ENCODE measurements at places on chromosomes 13 and 19.

- DNase-seq, result no peak
Measured at GRCh38 chr13:40342461-40342860, 324.0 kb downstream of the FOXO1 start.

- no peak for DNase-seq
Measured at GRCh38 chr13:48132961-48133360, 38.1 kb upstream of the MED4 start.

DNA sequence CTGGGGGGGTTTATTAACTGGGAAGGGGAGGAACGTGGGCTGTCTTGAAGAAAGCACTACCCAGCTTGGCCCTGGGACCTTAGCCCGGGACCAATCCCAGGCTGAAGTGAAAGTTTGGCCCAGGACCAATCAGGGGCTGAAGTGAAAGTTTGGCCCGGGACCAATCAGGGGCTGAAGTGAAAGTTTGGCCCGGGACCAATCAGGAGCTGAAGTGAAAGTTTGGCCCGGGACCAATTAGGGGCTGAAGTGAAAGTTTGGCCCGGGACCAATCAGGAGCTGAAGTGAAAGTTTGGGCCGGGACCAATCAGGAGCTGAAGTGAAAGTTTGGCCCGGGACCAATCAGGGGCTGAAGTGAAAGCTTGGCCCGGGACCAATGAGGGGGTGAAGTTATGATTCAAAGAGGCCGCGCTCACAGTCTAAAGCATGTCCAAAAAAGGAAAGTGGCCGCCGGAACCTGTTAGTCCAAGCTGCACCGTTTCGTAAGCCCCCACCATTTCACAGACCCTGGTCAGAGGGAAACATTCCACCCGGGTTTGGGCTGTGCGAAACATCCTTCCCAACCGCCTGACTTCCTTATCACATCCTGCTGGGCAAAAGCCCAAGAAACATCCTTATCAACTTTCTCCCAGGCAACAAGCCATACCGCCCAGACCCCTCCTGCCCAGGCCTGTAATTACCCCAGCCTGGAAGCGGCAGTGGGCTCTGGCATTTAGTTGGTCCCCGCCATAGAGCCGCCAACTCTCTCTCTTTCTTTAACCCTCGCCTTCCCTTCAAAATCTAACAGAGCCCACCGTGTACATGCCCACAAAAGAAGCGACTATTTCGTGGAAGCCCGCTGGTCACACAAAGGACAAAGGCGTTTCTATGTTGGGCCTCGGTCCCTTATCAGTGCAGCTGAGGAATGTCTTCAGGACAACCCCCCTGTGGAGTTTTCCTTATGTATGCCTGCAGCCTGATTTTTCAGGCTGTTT is 1.1 kb downstream of the ZNF850 start:
- DNase-seq, result no peak

DNA sequence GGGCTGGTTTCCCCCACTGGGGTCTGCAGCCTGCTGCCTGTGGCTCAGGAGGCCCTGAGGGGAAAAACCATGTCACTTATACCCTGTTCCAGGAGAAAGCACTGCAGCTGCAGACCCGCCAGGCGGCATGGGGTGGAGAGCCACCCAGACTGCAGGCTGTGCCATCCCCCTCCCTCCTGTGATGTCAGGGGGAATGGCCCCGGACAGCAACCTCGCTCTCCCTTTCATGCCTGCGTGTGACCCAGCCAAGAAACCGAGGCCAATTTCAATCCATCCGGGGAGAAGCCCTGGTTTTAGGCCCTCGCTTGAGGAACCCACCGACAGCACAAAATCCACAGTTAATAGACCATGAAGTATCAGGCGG is 37.2 kb upstream of the MATK start:
- no peak for DNase-seq

- no peak for DNase-seq
Measured at GRCh38 chr19:18269070-18269723, 5.1 kb downstream of the IQCN start.

- no peak for DNase-seq
Measured at GRCh38 chr13:75740031-75740430, 103.9 kb downstream of the LMO7 start.

DNA sequence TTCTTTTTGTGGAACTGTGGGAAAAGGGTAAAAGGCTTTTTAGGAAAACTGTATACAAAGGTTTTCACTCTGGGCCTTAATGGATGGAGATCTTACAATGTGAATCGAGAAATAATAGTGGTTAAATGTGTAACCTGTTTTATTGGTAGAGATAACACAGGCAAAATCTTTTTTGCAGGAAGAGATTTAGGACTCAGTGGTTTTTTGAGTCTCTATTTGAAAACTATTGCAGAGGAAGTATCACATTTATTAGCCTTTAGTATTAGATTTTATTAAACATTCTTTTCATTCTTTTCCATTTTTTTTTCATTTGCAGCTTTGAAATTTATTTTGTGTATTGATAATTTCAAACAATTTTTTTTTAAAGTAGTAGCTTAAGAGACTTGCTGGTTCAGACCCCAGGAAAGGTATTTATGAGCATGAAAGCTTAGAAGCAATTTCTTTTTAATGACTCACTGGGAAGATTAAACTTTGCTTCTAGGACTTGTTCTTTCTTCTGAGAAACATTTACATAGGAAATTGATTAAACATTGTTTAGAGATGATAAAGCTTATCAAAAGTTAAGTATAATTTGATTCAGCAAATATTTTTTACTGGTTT is 10.5 kb downstream of the KLF5 start:
- no peak for DNase-seq

DNA sequence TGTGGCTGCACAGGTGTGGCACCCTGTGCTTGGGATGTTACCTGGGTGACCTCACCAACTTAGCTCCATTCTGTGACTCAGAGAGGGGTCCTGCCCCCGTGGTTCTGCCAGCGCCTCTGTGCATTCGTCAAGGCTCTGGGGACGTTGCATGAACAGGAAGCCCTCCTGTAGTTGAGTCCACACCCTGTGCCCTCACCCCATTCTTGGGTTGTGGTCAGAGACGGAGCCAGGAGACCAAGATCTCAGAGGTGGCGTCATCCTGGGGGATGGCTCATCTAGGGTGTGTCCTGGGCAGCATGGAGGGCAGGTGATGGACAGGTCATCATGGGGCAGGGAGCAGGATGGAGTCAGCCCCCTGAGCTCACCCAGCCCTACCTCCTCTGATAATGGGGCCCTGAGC is 2.5 kb downstream of the COX6B2 start:
- DNase-seq, result no peak

DNA sequence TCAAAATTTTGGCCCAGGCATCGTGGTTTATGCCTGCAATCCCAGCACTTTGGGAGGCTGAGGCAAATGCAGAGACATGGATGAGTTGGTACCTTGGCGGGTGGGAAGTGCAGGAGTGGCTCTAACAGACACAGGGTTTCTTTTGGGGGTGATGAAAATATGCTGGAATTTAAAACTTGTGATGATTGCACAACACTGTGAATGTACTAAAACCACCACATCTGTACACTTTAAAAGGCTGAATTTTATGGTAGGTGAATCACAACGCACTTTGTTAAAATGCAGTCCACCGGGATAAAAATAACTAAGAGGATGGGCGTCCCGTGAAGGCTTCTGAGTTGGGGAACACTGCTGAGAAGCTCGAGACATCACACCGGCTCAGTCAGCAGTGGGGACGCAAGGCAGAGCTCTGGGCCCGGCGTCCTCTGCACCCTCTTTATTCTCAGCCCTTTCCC is 47.1 kb downstream of the MLLT1 start:
- no peak for DNase-seq

DNA sequence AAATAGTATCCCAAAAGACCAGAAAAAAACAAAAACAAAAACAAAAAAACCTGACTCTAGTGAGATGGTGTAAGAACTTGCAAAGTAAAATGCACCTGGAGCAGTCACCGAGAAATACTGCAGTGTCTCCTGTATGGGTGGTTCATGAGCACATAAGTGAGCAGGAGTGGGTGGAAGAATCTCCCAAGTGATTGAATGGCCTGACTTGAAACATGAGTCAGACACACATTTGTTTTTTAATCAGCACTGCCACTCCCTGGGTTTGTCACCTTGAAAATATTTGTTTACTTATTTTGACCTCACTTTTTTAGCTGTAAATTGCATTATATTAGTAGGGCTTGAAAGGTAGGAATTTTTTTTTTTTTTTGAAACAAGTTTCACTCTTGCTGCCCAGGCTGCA is 2.0 kb downstream of the ZNF431 start:
- DNase-seq, result no peak

- DNase-seq, result no peak
Measured at GRCh38 chr19:7701049-7701653, 780 bp downstream of the FCER2 start.

- no peak for DNase-seq
Measured at GRCh38 chr13:64755961-64756360, 2474.2 kb downstream of the PCDH9 start.

DNA sequence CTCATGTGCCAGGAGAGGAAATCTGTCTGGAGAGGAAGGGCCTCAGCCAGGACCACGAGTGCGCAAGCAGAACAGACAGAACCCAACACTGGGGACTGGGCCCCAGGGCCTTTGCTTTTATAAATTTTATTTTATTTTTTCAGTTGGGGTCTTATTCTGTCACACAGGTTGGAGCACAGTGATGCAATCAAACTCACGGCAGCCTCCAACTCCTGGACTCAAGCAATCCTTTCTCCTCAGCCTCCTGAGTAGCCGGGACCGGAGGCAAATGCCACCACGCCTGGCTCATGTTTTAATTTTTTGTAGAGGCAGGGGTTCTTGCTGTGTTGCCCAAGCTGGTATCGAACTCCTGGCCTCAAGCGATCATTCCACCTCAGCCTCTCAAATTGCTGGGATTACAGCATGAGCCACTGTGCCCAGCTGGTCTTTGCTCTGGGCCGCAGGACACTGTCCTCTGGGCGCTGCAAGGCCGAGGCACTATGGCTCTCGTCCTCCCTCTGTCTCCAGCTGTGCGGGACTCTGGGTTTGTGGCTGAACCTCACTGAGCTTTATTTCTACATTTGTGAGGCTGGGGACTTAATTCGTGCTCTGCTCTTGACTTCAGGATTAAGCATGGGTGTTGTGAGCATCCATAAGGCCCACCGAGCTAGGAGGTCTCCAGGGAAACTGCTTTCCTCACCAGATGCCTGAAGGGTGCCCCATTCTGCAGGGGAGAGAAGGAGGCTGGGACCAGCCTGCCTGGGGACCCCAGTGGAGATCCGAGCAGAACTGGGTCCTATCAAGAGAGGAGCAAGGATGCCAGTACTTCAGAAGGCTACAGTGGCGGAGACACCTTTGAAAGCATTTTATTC is 144.2 kb upstream of the VSTM2B start:
- no peak for DNase-seq

- no peak for DNase-seq
Measured at GRCh38 chr19:3608750-3609322, 2.2 kb upstream of the TBXA2R start.

GRCh38 chr19:48454150-48454730 is 1.1 kb upstream of the KCNJ14 start:
- no peak for DNase-seq

- DNase-seq, result no peak
Measured at GRCh38 chr19:58474291-58474996, 1.7 kb upstream of the ZNF446 start.

DNA sequence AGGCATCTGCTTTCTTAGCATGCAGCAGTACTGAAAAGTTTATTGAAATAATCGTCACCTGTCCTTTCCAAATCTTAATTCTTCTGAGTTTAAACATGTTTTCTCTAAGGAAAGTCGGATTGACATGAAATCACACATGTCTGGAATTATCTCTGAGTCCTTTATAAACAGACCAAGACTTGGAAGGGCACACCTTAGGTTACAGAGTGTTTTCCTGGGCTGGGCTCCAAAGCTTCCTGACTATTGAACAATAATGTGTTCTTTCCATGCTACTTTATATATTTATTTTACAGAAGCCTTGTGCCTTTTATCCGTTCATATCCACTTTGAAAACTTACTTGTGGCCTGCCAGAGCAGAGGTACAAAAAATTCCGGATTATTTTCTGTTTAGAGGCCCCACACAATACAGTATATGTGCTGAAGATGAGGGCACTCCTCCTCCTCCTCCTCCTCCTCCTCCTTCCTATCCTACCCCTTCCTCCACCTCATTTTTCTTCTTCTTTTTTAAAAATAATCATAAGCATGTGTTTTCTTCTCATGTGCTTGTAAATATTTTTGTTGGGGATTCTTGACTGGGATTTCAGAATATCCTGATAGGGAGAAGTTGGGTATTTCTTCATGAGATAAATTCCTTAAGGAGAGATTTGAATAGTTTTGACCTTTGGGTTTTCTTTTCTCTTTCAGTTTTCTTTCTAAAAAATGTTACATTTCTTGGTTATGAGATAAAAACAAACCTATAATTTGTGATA is 52.3 kb downstream of the LRCH1 start:
- no peak for DNase-seq

DNA sequence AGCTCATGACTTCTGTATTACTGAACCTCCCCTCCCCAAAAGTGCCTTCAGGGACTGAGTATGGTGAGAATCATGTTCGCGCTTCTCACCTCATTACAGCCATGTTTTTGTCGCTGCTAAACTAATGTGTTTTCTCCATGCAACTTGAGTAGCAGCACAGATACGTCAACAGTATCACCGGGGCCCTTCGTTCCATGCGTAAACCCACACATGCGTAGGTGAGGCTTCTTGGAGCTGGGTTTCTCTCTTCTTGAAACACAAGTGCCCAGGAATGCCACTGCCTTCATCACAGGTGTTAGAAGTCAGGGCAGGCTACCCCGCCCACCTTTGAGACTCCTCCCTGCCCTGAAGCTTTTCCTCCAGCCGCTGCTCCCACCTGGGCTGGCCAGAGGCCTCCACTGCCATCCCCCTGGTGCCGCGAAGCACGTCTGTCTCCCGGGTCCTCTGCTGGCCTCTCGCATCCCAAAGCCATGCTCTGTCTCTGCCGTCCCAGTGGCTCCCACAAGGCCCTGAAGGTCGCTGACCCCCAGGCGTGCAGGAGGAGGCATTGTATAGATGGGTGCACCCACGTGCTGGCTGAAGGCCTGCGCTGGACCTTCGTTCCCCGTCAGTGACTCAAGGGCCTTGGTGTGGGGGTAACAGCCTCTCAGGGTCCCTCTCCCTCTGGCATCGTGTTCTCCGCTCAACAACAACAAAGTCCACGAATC is 135.3 kb upstream of the MCF2L start:
- DNase-seq, result no peak

Measured in stimulated activated CD8-positive, alpha-beta memory T cell treated with anti-CD3 and anti-CD28 coated beads, Interleukin-2, amount 100 ng/mL, for 1 hour (primary cell).